Hepatocyte (in vitro differentiated cells): ENCODE measurements at places on chromosomes 13 and 19. TPM values are rescaled to one million over a fixed set of nuclear protein-coding genes. Genes with fewer than 3 reads are reported as not detected.

CERS1 gene
- total RNA-seq: 3.0 and 5.3 TPM in 2 replicates

RUBCNL gene
- 0.24 and 1.0 TPM in 2 replicates for total RNA-seq

GRCh38 chr13:82634946-82635345 lies 1247.3 kb downstream of the SLITRK1 start:
- H3K27me3 ChIP-seq: no peaks in the 10 kb centered on the region
- no peaks in the 10 kb centered on the region for H3K4me1 ChIP-seq
- H3K27ac ChIP-seq: no peak overlapping the region
- DNase-seq: no peak
- no peaks in the 10 kb centered on the region for H3K36me3 ChIP-seq

GRCh38 chr13:111990362-111990761 lies 76.6 kb upstream of the SOX1 start:
- no peaks in the 10 kb centered on the region for H3K27me3 ChIP-seq
- H3K4me1 ChIP-seq: no peaks in the 10 kb centered on the region
- H3K27ac ChIP-seq: no peak overlapping the region

- no peaks in the 10 kb centered on the region for H3K27me3 ChIP-seq
- no peak overlapping the region for H3K27ac ChIP-seq
- no peak overlapping the region for H3K4me3 ChIP-seq
- H3K36me3 ChIP-seq: no peaks in the 10 kb centered on the region
- DNase-seq: peak; percentile 6
Observed at GRCh38 chr13:62387647-62388046, 972.0 kb upstream of the PCDH20 start.

- peaks cover 25% of the 10 kb centered on the region for H3K27me3 ChIP-seq
- DNase-seq: no peak
- no peak within 1 kb of the TSS for H3K27ac ChIP-seq
- no peaks in the 10 kb centered on the region for H3K4me1 ChIP-seq
- H3K36me3 ChIP-seq: no peaks in the 10 kb centered on the region
- H3K4me3 ChIP-seq: no peak within 1 kb of the TSS
Observed at GRCh38 chr19:47821460-47822020, at the start of gene CRX. Gene CRX (plus strand): TSS chr19:47821937. CDS start chr19:47834444, 12,507 bp downstream.

- H3K27me3 ChIP-seq: no peaks in the 10 kb centered on the region
- no peaks in the 10 kb centered on the region for H3K4me1 ChIP-seq
- H3K27ac ChIP-seq: no peak overlapping the region
- no peak overlapping the region for H3K4me3 ChIP-seq
Observed at GRCh38 chr19:16031872-16032200, 44.5 kb upstream of the TPM4 start.

DNA sequence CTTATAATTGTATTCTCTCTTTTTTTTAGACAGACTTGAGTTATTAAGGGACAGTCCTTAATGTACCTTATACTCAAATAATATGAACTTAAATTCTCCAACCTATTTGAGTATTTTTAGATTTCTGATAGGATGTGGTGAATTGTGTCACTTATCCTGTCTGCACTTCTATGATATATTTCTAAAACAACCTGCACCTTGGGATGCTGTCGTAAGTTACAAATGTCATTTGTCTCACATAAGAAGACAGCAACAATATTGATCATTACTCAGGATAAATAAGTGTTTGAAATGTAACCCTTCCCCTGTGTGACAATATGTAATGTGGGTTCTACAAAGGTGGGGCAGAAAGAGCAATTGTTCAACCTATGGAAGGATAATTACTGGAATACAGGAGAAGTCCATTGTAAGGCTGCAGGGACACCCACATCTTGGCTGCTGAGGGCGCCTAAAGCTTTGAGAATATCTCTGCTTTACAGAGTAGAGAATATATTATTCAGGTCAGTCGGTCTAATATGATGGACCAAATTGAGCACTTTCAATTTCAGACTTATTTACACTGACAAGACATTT lies 236.9 kb upstream of the PRR20A start:
- H3K27me3 ChIP-seq: no peaks in the 10 kb centered on the region
- no peaks in the 10 kb centered on the region for H3K4me1 ChIP-seq
- no peak overlapping the region for H3K4me3 ChIP-seq
- H3K27ac ChIP-seq: no peak overlapping the region

DNA sequence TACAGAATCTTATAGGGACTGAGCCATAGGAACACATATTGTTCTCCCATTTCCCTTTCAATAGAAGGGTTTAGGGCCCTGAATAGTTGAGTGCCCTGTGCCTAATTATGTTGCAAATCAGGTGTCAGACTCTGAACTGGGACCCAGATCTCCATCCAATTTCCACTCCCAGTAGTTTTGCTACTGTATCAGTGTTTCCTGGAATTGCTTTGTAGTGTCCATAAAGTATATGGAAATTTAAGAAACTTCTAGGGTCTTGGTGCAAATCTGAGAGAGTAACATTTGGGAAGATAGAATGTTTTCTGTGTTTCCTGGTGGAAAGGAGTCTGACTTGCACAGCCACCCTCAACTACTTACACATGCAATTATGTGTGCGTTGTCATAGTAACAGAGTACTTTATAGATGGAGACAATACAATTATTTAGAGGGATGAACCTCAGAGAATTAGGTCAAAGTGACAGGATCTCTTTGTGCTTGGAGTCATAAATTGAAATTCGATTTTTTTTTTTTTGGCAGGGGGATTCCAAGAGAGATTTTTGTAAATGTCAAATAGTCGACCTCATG lies 646 bp upstream of the SLC10A2 start:
- no peak for DNase-seq
- H3K4me1 ChIP-seq: peaks cover 7% of the 10 kb centered on the region
- H3K36me3 ChIP-seq: no peaks in the 10 kb centered on the region
- no peak overlapping the region for H3K4me3 ChIP-seq

DNA sequence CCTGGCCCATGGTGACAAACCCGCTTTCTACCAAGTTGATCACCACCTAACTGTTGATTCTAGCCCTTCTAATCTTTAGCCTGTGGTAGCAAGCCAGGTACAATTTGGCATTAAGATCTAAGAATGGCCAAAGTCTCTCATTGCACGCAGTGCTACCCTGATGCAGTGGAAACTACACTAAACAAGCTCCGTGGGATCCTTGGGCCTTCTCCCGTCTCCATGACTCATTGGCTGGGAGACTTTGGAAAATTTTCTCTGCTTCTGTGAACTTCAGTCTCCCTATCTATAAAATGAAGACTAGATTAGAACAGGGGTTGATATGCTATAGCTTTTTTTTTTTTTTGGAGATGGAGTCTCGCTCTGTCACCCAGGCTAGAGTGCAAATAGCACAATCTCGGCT lies 223.0 kb downstream of the TSHZ3 start:
- peaks cover 10% of the 10 kb centered on the region for H3K4me1 ChIP-seq

- H3K36me3 ChIP-seq: no peaks in the 10 kb centered on the region
- H3K4me1 ChIP-seq: no peaks in the 10 kb centered on the region
- no peak overlapping the region for H3K4me3 ChIP-seq
- no peaks in the 10 kb centered on the region for H3K27me3 ChIP-seq
- H3K27ac ChIP-seq: no peak overlapping the region
- no peak for DNase-seq
Observed at GRCh38 chr13:111303559-111303958, 16.9 kb upstream of the TEX29 start.

KIR2DL4 gene
- not detected in 2 replicates for total RNA-seq

ITGBL1 gene
- 0.33 TPM in 1 of 2 replicates, not detected in the other for total RNA-seq

NTF4 gene
- total RNA-seq: 2.9 and 3.4 TPM in 2 replicates
